Anterior cingulate cortex (tissue), 58 donors: ENCODE measurements at places on chromosomes 6 and 20.

GRCh38 chr20:15236812-15237211 lies 899.4 kb upstream of the FLRT3 start:
- DNase-seq = no peak

- DNase-seq = no peak
Measured at GRCh38 chr6:30562470-30563425, 5.7 kb downstream of the PRR3 start.

GRCh38 chr6:22882581-22882980 lies 313.2 kb downstream of the HDGFL1 start:
- DNase-seq = no peak

DNA sequence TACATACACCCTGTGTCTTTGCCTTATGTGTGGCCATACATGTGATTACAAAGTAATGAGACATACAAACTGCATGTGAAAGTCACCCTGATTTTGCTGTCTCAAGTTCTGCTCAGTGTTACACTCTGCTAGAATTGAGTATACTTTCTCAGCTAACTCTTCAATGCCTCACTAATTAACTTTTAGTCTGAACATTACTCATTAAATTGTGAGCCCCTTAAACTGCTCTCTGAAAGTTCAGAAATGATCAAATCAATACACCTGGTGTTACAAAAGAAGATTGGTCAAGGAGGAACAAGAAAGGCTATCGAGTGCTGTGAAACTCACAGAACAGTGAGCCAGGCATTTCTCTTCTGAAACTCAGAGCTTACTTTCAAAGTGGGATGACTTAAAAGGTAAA lies 71.3 kb downstream of the MKKS start:
- DNase-seq = no peak

DNA sequence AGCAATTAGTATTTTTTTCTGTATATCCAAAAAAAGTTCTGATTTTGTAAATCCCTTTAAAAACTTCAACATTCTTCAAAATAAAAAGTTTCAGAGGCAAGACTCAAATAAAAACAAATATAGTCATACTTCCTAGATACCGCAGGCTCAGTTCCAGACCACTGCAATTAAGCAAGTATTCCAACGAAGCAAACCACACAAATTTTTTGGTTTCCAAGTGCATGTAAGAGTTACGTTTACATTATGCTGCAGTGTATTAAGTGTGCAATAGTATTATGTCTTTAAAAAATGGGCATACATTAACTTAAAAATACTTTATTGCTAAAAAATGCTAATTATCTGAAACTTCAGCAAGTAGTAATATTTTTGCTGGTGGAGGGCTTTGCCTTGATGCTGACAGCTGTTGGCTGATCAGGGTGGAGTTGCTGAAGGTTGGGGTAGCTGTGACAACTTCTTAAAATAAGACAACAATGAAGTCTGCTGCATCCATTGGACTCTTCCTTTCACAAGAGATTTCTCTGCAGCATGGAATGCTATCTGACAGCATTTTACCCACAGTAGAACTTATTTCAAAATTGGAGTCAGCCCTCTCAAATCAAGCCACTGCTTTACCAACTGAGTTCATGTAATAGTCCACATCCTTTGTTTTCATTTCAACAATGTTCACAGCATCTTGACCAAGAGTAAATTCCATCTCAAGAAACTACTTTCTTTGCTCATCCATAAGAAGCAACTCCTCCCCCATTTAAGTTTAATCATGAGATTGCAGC lies 46.0 kb downstream of the PHIP start:
- DNase-seq = no peak

DNA sequence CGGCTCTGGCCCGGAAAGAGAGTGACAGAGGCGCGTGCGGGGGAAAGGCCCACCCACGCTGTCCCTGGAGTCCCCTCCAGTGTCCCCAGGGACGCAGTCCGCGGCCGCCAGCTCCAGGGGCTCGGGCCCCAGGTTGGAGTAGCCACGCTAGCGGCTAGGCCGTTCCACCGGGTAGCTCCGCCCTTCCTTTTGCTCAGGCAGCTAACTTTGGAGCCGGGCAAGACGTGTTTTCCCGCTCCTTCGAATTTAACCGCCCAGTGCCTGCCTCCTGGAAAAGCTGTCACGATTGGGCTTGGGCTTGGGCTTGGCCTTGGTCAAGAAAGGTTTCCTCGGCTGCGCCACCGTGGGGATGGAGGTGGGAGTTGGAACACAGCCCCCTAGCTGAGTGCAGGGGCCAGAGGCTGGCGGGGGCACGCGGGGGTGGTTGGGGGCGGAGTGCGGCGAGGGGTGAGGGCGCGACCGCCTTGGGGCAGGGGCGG lies 4.7 kb downstream of the LINC00237 start:
- DNase-seq = no peak

GRCh38 chr6:20497216-20498040 lies 36.8 kb upstream of the CDKAL1 start:
- no peak for DNase-seq
